Uterus (tissue), 4 donors: ENCODE measurements at places on chromosomes 12 and 14.

DNA sequence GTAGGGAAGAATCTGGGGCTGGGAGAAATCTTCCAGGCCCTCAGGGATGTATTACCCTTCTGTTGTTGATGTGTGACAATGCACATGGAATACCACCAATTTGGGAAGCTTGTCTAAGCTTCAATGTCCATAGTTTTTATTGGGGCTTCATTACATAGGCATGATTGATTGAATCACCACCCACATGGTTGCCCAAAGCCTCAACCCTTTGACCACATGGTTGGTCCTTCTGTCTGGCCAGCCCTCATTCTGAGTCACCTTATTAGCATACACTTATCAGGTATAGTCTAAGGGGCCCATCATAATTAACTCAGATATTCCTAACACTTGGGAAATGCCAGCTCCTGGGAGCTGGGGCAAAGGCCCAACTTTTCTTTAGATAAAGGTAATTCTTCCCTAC, 93.3 kb downstream of the AKAP6 start:
- H3K27ac ChIP-seq = no peak overlapping the region
- H3K4me3 ChIP-seq = no peak overlapping the region
- no peaks in the 10 kb centered on the region for H3K27me3 ChIP-seq
- no peaks in the 10 kb centered on the region for H3K4me1 ChIP-seq

GRCh38 chr12:7093892-7094291, 1.6 kb upstream of the C1R start:
- H3K36me3 ChIP-seq = no peaks in the 10 kb centered on the region
- H3K4me3 ChIP-seq = no peak overlapping the region
- H3K27ac ChIP-seq = no peak overlapping the region
- no peaks in the 10 kb centered on the region for H3K4me1 ChIP-seq
- no peaks in the 10 kb centered on the region for H3K27me3 ChIP-seq
- DNase-seq = no peak

DNA sequence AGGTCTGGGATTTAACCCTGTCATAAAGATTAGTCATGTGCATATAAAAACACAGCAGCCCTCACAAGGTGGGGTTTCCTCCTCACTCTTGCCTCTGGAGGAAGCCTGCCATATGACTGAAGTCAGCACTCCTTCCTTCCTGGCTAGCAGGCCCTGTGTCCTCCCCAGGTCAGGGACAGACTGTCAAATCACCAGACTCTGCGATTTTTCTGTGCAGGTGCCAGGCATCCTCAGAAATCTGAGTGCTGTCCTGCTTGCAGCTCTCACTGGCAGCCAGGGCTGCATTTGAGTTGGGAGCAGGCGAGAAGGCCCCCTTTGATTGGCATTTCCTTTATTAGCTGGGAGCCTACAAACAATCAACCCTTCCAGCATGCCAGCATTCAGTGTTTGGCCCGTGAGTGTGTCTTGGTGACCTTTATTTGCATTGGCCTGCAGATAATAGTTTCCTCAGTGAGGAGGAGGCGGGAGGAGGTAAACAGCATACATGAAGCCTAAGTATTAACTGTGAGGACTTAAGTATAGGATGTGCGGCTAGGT, 183.8 kb upstream of the ARHGAP5 start:
- DNase-seq = no peak
- no peak overlapping the region for H3K27ac ChIP-seq
- H3K4me3 ChIP-seq = no peak overlapping the region
- no peaks in the 10 kb centered on the region for H3K36me3 ChIP-seq

DNA sequence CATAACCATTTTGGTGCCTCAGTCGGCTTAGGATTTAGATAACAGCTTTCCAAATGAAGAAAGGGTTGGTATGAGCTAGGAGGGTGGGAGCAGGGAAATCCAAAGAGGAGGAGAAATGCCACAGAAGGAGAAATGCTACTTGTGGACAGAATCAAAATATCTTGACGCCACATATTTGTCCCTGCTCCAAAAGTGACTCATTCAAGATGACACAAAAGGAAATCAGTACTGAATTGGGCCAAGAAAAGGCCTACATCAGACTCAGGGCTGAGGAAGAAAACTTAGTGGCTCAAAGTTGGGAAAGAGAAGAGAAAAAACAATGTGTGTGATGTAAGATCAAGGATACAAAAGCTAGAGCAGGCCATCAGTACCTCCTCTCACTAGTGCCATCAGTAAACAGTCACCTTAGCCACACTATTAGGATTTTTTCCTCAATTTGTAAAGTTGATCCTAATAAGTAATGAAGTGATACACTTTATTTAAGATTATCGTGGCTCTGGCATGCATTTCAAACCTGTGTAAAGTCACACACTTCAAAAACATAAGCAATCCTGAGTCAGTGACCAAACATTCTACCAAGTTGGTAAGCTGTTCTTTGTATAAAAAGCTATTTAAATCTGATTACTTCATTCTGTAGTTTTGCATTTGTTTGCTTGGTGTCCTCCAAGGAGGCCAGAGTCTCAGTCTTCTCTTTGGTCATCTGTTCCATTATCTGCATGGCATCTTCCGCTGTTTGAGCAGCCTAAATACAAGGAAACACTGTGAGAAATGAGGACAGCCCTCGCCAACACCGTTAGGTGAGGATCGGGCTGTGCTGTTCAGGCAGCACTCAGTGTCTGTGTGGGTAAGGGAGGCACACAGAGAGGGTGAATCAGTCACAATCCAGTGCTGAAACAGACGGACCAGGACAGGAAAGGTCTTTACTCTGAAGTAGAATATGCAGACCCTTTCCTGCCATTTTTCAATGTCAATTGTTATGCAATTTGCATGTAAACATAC, 52.6 kb upstream of the VPS33A start:
- DNase-seq = no peak
- H3K4me3 ChIP-seq = no peak overlapping the region
- no peaks in the 10 kb centered on the region for H3K27me3 ChIP-seq
- H3K27ac ChIP-seq = peak overlapping the region; percentile 50
- peaks cover 7% of the 10 kb centered on the region for H3K4me1 ChIP-seq

DNA sequence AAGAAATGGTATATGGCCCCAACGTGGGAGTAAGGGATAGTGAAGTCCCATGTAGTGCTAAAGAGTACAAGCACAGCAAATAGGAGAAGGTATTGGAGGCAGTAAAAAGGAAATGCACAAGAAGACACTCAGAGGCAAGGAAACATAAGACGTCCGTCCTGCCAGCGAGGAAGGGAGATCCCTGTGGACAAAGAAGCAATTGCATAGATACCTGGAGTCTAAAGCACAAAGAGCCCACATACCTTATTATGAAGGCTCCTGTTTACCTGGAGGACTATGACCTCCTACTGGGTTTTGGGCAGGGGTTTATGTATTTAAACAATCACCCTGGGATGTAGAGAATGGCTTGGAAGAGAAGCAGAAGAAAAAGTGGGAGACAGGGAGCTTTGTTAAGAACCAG, 341.2 kb upstream of the DCN start:
- no peak overlapping the region for H3K27ac ChIP-seq
- no peaks in the 10 kb centered on the region for H3K27me3 ChIP-seq
- H3K36me3 ChIP-seq = no peaks in the 10 kb centered on the region
- H3K4me3 ChIP-seq = no peak overlapping the region
- no peak for DNase-seq

DNA sequence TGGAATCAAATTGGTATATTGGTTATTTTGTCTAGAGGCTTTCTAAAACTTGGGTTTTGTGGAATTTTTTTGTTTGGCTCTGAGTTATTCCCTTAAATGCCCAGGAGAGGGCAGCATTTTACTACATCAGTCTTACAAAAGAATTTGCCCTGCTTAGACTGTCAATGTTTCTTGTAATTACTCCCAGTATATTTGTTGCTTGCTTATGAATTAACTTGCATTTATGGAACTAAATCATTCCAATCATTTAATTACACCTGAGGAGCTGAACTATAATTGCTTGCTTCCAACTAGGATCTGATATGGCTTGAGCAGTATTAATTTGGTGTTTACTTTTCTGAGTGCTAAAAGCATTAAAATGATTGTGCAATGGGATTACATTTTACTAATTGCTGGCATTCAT, 48.7 kb downstream of the MIPOL1 start:
- no peak overlapping the region for H3K4me3 ChIP-seq
- H3K4me1 ChIP-seq = no peaks in the 10 kb centered on the region
- H3K27ac ChIP-seq = no peak overlapping the region
- H3K27me3 ChIP-seq = no peaks in the 10 kb centered on the region
- no peak for DNase-seq

- no peaks in the 10 kb centered on the region for H3K4me1 ChIP-seq
- H3K36me3 ChIP-seq = no peaks in the 10 kb centered on the region
- H3K4me3 ChIP-seq = no peak overlapping the region
- no peak overlapping the region for H3K27ac ChIP-seq
These were observed 39.7 kb upstream of the VCPKMT start for GRCh38 chr14:50156111-50156510.

- H3K4me1 ChIP-seq = peaks cover under 1% of the 10 kb centered on the region
- H3K4me3 ChIP-seq = no peak overlapping the region
- no peaks in the 10 kb centered on the region for H3K27me3 ChIP-seq
- no peaks in the 10 kb centered on the region for H3K36me3 ChIP-seq
- H3K27ac ChIP-seq = no peak overlapping the region
These were observed 44.7 kb downstream of the RIMKLB start for GRCh38 chr12:8742501-8742900.

GRCh38 chr14:81148635-81149034, 72.1 kb downstream of the GTF2A1 start:
- H3K4me3 ChIP-seq = no peak overlapping the region
- DNase-seq = no peak
- no peaks in the 10 kb centered on the region for H3K27me3 ChIP-seq
- H3K36me3 ChIP-seq = no peaks in the 10 kb centered on the region

DNA sequence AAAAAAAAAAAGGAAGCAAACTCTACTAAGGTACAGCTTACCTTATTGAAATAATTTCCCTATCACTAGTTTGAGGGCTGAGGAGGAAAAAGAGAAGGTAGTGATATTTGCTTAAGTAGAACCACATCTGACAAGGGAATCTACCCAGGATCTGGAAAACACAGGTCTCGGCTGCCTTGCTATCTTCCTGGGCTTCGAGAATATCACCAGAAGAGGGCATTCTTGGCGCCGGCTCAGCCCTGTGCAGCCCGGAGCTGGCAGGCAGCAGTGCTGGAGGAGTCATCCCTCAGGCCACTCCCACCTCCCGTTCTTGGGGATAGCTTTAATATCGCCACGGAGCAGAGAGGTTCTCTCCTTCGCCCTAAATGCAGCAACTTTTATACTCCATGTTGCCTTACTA, 1181.2 kb downstream of the VRK1 start:
- H3K4me3 ChIP-seq = peak overlapping the region; percentile 37
- peaks cover 10% of the 10 kb centered on the region for H3K4me1 ChIP-seq
- no peaks in the 10 kb centered on the region for H3K36me3 ChIP-seq
- H3K27me3 ChIP-seq = no peaks in the 10 kb centered on the region
- peak overlapping the region; percentile 86 for H3K27ac ChIP-seq
- DNase-seq = peak; percentile 80

DNA sequence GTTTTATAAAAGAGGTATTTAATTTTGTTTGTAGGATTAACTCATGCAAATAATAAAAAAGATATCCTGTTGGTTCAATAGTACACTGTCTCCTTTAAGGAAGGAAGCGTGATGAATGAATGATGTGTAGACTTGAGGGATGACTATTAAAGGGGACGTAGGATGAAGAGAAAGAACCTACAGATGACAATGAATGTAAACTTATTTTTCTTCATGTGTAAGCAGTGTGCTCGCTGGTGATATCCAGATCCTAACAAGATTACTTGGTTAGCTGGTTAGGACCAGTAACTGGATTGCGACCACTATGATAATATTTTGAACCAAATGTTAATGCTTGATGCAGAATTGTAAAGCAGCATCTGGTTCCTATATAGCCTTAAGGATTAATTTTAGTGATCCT, 2.6 kb downstream of the ARF6 start:
- no peaks in the 10 kb centered on the region for H3K27me3 ChIP-seq
- H3K4me3 ChIP-seq = peak overlapping the region; percentile 100
- no peak overlapping the region for H3K27ac ChIP-seq
- DNase-seq = no peak

GRCh38 chr12:78778339-78778738, 86.2 kb upstream of the SYT1 start:
- no peak overlapping the region for H3K27ac ChIP-seq
- no peak overlapping the region for H3K4me3 ChIP-seq
- no peaks in the 10 kb centered on the region for H3K4me1 ChIP-seq
- no peaks in the 10 kb centered on the region for H3K27me3 ChIP-seq
- no peak for DNase-seq
- H3K36me3 ChIP-seq = no peaks in the 10 kb centered on the region

- H3K27me3 ChIP-seq = no peaks in the 10 kb centered on the region
- DNase-seq = no peak
- H3K36me3 ChIP-seq = no peaks in the 10 kb centered on the region
- H3K27ac ChIP-seq = no peak overlapping the region
- no peak overlapping the region for H3K4me3 ChIP-seq
These were observed 58.0 kb downstream of the PAPLN start for GRCh38 chr14:73295198-73295796.

GRCh38 chr12:3600039-3600720, 109.2 kb downstream of the PRMT8 start:
- H3K4me1 ChIP-seq = no peaks in the 10 kb centered on the region
- no peaks in the 10 kb centered on the region for H3K27me3 ChIP-seq
- no peak overlapping the region for H3K4me3 ChIP-seq

GRCh38 chr14:71108398-71109119, 201.3 kb downstream of the PCNX1 start:
- no peak overlapping the region for H3K27ac ChIP-seq
- DNase-seq = no peak
- no peaks in the 10 kb centered on the region for H3K27me3 ChIP-seq
- no peak overlapping the region for H3K4me3 ChIP-seq
